Fibroblast of skin of left quadriceps (primary cell): ENCODE measurements at places on chromosomes 3 and 15.

- DNase-seq: no peak
Observed at GRCh38 chr3:57788624-57789018, 32.5 kb downstream of the SLMAP start.

DNA sequence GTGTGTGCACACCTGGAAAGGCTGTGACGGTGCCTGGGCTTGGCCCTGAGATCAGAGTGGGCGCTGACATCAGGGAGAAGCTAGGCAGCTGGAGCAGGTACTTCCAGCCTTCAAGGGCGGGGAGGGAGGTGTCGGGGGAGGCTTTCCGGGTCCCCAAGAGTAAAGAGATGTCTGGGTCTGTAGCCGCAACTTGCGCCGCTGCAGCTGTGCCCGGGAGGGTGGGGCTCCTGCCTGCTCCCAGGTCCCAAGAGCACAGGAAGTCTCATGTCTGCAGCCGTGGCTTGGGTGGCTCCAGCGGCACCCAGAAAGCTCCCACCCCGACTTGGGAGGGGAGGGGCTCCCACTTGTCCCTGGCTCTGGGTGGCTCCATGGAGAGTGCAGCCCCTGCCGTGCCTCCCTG lies 103.2 kb upstream of the BNIP2 start:
- DNase-seq: no peak

- DNase-seq: no peak
Observed at GRCh38 chr3:178088963-178089362, 447.3 kb upstream of the KCNMB2 start.

DNA sequence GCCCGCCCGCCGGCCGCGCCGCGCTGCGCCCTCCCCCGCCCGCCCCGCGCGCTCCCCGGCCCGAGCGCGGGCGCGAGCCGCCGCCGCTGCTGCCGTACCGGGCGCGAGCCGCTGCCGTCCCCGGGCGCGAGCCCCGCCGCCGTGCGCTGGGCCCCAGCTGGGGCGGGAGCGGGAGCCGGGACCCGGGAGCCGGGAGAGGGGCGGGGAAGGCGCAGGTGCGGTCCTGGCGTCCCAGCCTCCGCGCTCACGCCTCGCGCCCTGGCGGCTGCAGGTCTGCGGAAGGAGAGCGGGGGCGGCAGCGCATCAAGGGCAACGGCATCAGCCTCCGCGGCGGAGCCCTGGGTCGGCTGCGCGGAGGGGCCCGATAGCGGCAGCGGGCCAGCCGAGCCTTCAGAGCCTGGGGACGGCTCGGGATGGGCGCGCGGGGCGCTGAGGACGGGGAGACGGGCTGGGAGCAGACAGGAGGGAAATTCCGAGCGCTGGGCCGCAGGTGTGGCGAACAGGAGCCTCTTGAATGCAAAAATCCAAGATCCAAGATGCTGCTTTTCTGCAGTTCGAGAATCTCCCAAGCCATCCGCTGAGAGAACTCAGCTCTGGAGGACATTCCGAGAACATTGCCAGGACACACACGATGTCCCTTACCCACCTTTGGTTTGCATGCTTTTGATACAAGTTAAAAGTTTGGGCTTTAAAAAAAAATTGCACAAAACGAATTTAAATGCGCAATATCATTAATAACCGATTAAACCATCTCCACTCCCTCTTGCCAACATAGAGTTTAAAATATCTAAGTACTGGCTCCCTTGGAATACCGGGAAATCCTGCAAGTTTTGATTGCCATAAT lies 251.1 kb downstream of the TJP1 start:
- no peak for DNase-seq

DNA sequence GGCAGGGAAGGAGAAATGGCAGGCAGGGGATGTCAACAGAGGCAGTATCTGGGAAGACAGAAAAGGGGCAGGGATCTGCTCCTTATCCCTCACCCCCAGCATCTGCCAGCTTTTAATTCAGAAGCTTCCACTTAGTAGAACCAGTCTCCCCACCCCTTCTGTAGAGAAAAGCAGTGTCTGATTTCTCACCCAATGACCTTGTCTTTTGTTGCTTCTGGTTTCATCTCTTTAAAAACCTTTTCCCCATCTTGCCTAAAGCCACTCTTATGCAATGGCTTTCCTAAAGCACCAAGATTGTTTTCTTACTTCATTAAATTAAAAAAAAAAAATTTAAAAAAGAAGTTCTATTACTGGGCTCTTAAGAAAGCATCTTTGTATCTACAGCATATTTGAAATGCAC lies 27.8 kb downstream of the ARHGEF3 start:
- DNase-seq: no peak

DNA sequence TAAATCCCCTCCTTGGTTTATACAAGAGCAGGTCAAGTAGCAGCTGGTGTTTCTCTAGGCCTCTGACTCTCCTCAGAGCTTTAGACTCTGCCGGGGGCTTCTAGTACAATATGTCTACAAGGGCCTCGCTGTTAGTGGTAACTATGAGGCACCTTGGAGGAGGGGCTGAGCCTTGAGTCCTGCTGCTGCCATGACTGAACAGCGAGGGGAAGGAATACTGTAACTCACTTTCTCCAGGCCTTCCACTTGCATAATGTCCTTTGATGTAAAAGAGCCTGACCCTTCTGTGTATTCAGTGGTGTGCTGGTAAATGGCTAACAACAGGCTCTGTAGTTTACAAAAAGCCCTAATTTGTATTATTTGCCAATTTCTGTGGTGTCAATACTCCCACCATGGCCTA lies 27.8 kb downstream of the DRD3 start:
- DNase-seq: no peak

- DNase-seq: no peak
Observed at GRCh38 chr3:76679541-76679940, 360.4 kb upstream of the ROBO2 start.

DNA sequence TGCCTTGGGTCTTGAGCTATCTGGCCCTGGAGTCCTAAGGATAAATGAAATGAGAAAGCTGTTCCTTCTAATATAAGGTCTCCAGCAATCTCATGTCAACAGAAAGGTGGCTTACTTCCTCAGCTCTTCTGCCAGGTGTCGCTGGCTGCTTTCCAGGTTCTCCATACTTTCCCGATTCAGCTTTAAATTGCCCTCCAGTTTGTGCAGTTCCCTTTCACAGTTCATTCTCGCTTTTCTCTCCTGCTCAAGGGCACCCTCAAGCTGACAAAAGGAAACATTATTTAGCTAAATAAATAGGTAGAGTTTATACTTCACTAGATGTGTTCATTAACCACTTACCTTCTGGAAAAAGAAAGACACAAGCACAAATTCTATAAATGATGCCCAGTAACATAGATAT lies 73.0 kb downstream of the MYH15 start:
- no peak for DNase-seq

- no peak for DNase-seq
Observed at GRCh38 chr3:128620268-128620691, 30.3 kb downstream of the RPN1 start.

DNA sequence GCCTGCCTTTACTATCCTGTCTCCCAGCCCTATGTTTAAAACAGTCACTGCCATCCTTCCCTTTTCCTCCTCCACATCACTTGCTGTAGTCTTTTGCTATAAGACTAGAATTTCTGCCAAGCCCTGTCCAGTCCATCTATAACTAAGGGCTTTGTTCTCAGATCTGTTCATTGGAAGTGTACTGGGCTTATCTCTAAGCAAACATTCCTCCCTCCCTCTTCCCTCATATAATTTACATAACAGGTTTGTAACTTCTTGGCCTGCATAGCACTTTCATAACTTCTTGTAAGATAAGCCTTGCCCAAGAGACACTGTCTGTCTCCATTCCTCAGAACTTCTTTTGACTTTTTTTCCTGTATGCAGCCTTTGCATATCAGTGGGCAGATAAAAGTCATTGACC lies 16.7 kb downstream of the TPRG1 start:
- no peak for DNase-seq

DNA sequence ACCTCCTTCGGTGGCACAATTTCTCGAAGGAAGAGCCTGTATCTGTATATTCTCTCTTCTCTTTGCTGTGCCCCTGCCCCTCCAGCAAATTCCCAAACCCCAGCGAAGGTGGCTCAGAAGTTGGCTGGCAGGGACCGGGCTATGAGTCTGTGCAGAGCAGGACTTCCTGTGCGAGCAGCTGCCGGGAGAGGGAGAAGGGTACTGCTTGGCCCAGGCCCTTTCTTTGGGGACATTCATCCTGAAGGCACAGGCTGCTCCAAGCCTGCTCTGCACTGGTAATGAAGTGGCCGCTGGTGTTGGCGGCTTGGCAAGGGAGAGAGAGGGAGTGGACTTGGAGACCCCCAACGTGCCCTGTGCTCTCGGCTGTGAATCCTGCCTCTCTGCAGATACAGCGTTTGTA lies 1.5 kb downstream of the SLC6A11 start:
- DNase-seq: no peak

DNA sequence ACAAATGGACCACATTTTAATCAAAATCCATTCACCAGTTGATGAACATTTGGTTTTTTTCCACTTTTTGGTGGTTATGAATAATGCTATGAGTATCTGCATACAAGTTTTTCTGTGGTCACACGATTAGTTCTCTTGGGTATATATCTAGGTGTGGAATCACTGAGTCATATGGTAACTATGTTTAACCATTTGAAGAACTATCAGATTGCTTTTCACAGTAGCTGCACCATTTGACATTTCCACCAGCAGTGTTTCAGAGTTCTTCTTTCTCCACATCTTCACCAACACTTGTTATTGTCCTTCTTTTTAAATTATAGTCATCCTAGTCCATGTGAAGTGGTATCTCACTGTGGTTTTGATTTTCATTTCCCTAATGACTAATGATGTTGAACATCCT lies 33.3 kb upstream of the ATG7 start:
- peak; percentile 89 for DNase-seq
